ENCODE measurements at places on chromosomes 11 and 22. TPM values are rescaled to one million over a fixed set of nuclear protein-coding genes. Genes with fewer than 3 reads are reported as not detected.

ARRB1 gene
- total RNA-seq = 25.6 TPM

LINC01488 gene
- not detected for total RNA-seq

ANKRD42 gene
- 7.4 TPM for total RNA-seq

DERL3 gene
- total RNA-seq = 5.9 TPM

TEX54 gene
- total RNA-seq = not detected

GRCh38 chr11:21225860-21226259, 556.5 kb downstream of the NELL1 start:
- DNase-seq = no peak

GRCh38 chr11:19642185-19643158, 70.2 kb upstream of the NAV2 start:
- no peak for DNase-seq

- peak; percentile 43 for DNase-seq
These were observed 6.1 kb upstream of the CD82 start for GRCh38 chr11:44559207-44559939.

- peak; percentile 30 for DNase-seq
These were observed 32.6 kb downstream of the RCOR2 start for GRCh38 chr11:63884196-63884932.

DNA sequence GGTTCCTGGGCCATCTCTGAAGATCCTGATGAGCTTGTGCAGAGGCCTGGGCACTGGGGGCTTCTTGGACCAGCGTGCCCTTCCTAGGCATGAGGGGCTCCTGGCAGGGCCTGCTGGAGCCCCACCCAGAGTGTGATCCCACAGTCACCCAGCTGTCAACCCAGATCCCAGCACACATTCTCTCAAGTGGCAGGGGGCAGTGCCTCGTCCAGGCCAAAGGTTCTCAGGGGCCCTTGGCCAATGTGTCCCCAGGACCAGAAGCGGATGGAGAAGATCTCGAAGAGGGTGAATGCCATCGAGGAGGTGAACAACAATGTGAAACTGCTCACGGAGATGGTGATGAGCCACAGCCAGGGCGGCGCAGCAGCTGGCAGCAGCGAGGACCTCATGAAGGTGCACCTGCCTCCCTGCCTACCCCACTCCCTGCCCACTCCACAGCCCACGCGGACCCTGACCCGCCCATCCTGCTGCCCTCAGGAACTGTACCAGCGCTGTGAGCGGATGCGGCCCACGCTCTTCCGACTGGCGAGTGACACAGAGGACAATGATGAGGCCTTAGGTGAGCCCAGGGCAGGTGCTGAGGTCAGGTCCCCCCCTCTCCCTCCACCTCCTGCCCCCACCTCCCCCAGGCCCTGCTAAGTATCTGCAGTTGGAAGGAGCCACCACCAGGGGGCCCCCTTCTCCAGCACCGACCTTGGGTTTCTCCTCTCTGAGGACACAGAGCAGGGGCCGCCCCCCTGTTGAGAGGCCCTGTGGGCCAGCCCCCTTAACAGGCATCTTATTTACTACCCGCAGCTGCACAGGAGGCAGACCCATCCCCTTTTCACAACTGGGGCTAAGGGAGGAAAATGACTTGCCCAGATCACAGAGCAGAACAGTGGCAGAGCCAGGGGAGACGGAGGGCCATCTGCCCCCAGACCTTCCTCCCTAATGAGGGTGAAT, 14.7 kb downstream of the GGA1 start:
- DNase-seq = peak; percentile 76

GRCh38 chr11:111253131-111253530, 7.6 kb downstream of the POU2AF2 start:
- DNase-seq = no peak

- DNase-seq = no peak
These were observed 41.5 kb upstream of the TP53I11 start for GRCh38 chr11:44992181-44992582.

- DNase-seq = no peak
These were observed 61.9 kb upstream of the CSNK2A3 start for GRCh38 chr11:11414996-11415395.

Measured in activated naive CD8-positive, alpha-beta T cell treated with anti-CD3 and anti-CD28 coated beads for 36 hours (primary cell).